Naive thymus-derived CD4-positive, alpha-beta T cell (primary cell): ENCODE measurements at places on chromosomes 16 and 17. TPM values are rescaled to one million over a fixed set of nuclear protein-coding genes. Genes with fewer than 3 reads are reported as not detected.
A peak's percentile ranks its signal among the peaks of the same experiment; 100 is the strongest.

Gene TNS4
- total RNA-seq: 1.2 TPM

Gene NPIPB6
- total RNA-seq: 7.3 TPM

Gene STH
- total RNA-seq: not detected in 2 replicates

Gene CACNG5
- not detected for total RNA-seq

Gene TMEM92
- not detected for total RNA-seq

Gene CTF1
- total RNA-seq: 0.40 TPM

Gene HIC1
- 123 and 128 TPM in 2 replicates for total RNA-seq

Gene EFCAB13
- total RNA-seq: 31.5 TPM

Gene OTOP3
- not detected for total RNA-seq

Gene FOXJ1
- 1.4 TPM for total RNA-seq

Gene GRIN2C
- total RNA-seq: not detected

- peaks cover 11% of the 10 kb centered on the region for H3K27me3 ChIP-seq
- H3K4me3 ChIP-seq: no peak overlapping the region
- H3K27ac ChIP-seq: no peak overlapping the region
Measured at GRCh38 chr17:45020354-45021138, 30.9 kb downstream of the DCAKD start.

DNA sequence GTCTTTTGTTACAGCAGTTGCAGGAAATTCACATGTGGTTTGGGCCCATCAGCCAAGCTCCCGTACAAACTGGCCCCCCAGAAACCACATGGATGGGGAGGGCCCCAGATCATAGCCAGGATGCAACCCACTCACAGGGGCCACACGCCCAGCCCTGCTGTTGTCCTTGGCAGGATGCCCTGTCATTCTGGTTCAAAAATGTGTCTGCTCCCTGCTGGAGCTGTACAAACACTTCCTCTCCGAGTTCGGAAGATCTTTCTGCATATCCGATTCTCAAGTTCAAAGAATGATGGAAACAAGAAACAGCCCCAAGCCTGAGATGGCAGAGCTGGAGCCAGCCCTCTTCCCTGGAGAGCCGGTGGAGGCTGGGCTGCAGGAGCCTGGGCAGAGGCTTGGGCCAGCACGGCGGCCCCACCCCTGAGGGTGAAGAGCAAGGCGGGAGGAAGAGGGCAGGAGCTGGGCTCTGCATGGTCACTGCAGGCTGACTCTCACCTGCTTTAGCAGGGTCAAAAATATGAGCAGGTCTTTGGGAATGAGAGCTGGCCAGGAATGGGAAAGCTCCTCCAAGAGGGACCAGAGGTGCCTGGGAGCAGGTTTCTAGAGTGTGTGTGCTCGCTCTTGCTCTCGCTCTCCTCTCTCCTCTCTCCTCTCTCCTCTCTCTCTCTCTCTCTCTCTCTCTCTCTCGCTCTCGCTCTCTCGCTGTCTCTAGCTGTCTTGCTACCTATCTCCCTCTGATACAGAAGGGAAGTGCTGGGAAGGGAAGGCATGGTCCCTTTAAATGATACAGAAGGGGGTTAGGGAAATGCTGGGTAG, 34.7 kb upstream of the ENPP7 start:
- H3K27me3 ChIP-seq: no peaks in the 10 kb centered on the region
- H3K36me3 ChIP-seq: no peaks in the 10 kb centered on the region
- no peak overlapping the region for H3K27ac ChIP-seq
- no peak overlapping the region for H3K4me3 ChIP-seq
- no peak for DNase-seq

GRCh38 chr17:26774291-26775218, 519.4 kb upstream of the WSB1 start:
- no peaks in the 10 kb centered on the region for H3K27me3 ChIP-seq
- H3K36me3 ChIP-seq: no peaks in the 10 kb centered on the region
- DNase-seq: no peak
- no peak overlapping the region for H3K4me3 ChIP-seq
- no peaks in the 10 kb centered on the region for H3K4me1 ChIP-seq

- DNase-seq: no peak
- no peaks in the 10 kb centered on the region for H3K27me3 ChIP-seq
- no peak overlapping the region for H3K27ac ChIP-seq
Measured at GRCh38 chr17:41710472-41711090, 1.6 kb upstream of the GAST start.

DNA sequence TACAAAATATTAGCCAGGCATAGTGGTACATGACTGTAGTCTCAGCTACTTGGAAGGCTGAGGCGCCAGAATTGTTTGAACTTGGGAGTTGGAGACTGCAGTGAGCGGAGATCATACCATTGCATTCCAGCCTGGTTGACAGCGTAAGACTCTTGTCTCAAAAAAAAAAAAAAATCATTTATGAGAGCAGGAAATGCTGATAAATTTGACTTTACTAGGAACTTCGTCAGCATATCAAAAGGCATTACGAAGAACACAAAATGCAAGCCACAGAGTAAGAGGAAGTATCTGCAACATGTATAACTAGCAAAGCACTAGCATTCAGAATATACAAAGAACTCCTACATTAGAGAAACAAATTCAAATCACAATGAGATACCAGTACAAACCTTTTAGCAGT, 279.3 kb downstream of the ZFHX3 start:
- DNase-seq: no peak
- no peak overlapping the region for H3K27ac ChIP-seq
- no peaks in the 10 kb centered on the region for H3K27me3 ChIP-seq
- no peak overlapping the region for H3K4me3 ChIP-seq

DNA sequence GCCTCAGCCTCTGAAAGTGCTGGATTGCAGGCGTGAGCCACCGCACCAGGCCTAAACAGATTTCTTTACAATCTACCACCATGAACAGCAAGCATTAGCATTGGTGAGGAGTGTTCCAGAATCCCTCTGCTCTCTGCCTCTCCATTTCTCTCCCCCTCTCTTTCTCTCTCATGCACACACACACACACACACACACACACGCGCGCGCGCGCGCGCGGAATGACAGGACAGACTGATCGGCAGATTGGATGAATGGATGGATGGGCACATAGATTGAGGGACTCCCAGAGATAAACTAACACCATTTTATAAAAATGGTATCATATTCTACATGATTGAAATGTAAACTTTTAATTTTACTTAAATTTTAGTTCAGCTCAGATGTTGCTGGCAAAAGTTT, 3.3 kb downstream of the CARD14 start:
- H3K27ac ChIP-seq: no peak overlapping the region
- H3K27me3 ChIP-seq: no peaks in the 10 kb centered on the region
- no peaks in the 10 kb centered on the region for H3K36me3 ChIP-seq

GRCh38 chr16:10965440-10966061, 21.2 kb downstream of the CLEC16A start:
- H3K27me3 ChIP-seq: no peaks in the 10 kb centered on the region
- H3K4me1 ChIP-seq: peaks cover 18% of the 10 kb centered on the region
- no peak for DNase-seq
- no peak overlapping the region for H3K4me3 ChIP-seq
- no peak overlapping the region for H3K27ac ChIP-seq
- peaks cover 5% of the 10 kb centered on the region for H3K36me3 ChIP-seq

DNA sequence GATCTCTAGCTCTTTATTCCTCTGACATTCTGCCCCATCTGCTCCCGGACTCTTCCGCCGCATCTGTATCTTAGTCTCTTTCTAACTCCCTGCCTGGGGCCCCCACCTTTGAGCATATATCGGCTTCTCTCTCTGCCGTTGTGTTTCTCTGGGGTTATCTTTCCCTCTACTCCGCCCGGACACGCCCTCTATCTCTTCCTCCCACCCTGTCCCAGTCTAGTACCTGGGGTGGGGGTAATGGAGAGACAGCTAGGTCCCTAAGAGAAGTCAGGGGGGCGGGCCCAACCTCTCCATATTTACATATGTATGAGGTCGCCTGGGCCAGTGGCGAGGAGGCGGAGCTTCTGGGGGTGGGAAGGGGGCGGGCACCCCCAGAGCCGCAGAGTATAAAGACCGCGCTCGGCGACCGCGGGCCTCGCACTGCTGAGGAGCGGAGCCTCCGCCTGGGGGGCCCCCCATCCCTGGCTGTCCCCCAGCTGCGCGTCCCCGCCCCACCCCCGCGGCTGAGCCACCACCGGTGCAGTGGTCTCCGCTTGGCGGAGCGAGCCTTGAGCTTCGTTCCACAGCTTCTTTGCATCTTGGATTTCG, at the start of gene ATP1B2:
Gene ATP1B2, plus strand, starts transcription at position 418 of the 588 bp plus-strand sequence. CDS start 593 bp downstream, outside the sequence.
- no peaks in the 10 kb centered on the region for H3K36me3 ChIP-seq
- no peaks in the 10 kb centered on the region for H3K27me3 ChIP-seq
- peaks cover 11% of the 10 kb centered on the region for H3K4me1 ChIP-seq
- H3K27ac ChIP-seq: no peak within 1 kb of the TSS
- H3K4me3 ChIP-seq: peak within 1 kb of the TSS; percentile 60

DNA sequence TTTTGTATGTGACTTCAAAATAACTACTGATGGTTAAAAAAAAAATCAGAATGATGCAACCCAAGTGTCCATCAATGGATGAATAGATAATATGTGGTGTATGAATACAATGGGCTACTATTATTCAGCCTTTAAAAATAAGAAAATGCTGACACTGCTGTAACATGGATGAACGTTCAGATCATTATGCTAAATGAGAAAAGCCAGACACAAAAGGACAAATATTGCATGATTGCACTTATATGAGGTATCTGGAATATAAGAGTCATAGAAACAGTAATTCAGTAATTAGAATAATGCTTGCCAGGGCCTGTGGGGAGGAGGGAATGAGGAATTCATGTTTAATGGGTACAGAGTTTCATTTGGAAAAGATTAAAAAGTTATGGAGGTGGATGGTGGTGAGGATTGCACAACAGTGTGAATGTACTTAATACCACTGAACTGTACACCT, 25.4 kb downstream of the TENT4B start:
- no peaks in the 10 kb centered on the region for H3K4me1 ChIP-seq
- no peaks in the 10 kb centered on the region for H3K27me3 ChIP-seq
- no peaks in the 10 kb centered on the region for H3K36me3 ChIP-seq
- H3K4me3 ChIP-seq: no peak overlapping the region
- H3K27ac ChIP-seq: no peak overlapping the region
- DNase-seq: no peak

- H3K36me3 ChIP-seq: no peaks in the 10 kb centered on the region
- peaks cover 13% of the 10 kb centered on the region for H3K4me1 ChIP-seq
- DNase-seq: no peak
- peak overlapping the region; percentile 59 for H3K4me3 ChIP-seq
- H3K27me3 ChIP-seq: no peaks in the 10 kb centered on the region
- peak overlapping the region; percentile 80 for H3K27ac ChIP-seq
Measured at GRCh38 chr17:3755335-3756030, 31.8 kb downstream of the HASPIN start.

DNA sequence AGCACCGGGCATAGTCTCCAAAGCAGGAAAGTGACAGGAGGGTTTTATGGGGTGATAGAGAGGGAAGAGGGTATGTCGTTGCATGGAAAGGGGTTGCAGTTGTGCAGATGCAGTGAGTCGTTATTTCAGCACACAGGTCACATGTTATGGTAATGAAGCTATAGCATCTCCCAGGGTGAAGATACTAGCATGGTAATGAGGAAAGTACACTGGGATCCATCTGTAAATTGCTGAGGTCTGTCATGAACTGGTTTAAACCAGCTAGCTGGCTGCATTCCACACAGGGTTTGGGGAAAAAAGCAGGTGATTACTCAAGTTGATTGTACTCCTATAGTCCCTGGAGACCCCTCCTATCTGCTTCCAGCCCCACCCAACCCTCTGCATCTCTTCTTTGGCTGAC, 11.7 kb downstream of the COX11 start:
- DNase-seq: no peak
- H3K4me3 ChIP-seq: no peak overlapping the region
- H3K36me3 ChIP-seq: no peaks in the 10 kb centered on the region
- no peaks in the 10 kb centered on the region for H3K4me1 ChIP-seq
- H3K27me3 ChIP-seq: no peaks in the 10 kb centered on the region
- H3K27ac ChIP-seq: no peak overlapping the region

- DNase-seq: no peak
- no peaks in the 10 kb centered on the region for H3K27me3 ChIP-seq
- H3K36me3 ChIP-seq: no peaks in the 10 kb centered on the region
- H3K4me3 ChIP-seq: no peak overlapping the region
- no peak overlapping the region for H3K27ac ChIP-seq
- H3K4me1 ChIP-seq: no peaks in the 10 kb centered on the region
Measured at GRCh38 chr16:5972747-5973146, 875.2 kb upstream of the EEF2KMT start.

- H3K27ac ChIP-seq: no peak overlapping the region
- no peak overlapping the region for H3K4me3 ChIP-seq
- peak; percentile 59 for DNase-seq
- H3K36me3 ChIP-seq: no peaks in the 10 kb centered on the region
- H3K4me1 ChIP-seq: peaks cover 42% of the 10 kb centered on the region
Measured at GRCh38 chr17:79808763-79809529, 12.1 kb upstream of the CBX8 start.

DNA sequence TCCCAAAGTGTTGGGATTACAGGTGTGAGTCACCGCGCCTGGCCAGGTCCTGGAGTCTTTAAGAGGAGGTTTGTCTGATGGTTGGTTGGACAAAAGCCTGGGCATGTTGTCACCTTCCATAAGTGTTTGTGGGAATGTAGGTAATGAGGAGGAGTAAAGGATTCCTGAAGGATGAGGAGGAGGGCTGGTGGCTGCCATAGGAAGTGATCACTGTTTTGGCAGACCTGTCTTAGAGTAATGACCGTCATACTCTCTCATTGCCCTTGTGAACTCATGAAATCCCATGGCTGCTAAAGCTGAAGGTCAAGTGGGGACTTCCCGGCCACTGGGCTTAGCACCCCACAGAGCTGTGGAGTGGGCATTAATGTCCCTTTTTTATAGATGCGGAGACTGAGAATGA, 40.5 kb downstream of the TENT4B start:
- no peaks in the 10 kb centered on the region for H3K36me3 ChIP-seq
- no peak for DNase-seq
- no peaks in the 10 kb centered on the region for H3K27me3 ChIP-seq
- no peak overlapping the region for H3K27ac ChIP-seq

DNA sequence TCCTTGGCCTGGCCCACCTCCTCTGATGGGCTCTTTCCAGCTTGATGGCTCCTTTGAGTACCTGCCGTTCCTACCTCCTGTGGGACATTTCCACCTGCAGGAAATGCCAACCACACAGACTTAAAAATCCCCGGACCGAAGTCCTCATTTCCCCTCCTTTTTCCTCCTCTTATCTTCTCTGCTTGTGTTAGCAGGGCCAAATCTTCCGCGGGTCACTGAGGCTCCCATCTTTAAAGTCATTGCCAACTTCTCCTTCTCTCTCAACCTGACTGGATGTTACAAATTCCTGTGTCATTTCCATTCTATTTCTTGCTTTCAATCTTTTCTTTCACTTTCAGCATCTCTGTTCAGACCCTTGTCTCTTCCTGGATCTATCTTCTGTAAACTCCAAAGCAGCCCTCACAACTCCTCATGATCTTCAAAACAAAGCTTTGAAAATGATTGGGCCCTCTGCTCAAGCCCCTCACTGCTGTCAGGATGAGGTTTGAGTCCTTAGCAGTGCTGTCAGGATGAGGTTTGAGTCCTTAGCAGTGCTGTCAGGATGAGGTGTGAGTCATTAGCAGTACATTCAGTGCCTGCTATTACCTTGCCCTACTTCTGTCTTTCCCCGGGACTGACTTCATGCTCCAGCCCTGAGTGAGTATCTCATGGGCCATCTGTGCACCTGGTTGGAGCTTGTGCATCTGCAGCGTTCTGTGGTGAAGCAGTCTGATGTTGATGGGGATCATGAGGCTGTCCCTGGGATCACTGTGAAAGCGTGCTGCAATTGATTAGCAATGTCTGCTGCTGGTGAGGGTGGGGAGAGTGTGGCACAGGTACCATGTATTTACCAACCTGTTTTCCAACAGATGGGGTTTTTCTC, 100.1 kb downstream of the IRF8 start:
- H3K4me1 ChIP-seq: no peaks in the 10 kb centered on the region
- H3K27ac ChIP-seq: no peak overlapping the region
- DNase-seq: no peak
- H3K36me3 ChIP-seq: no peaks in the 10 kb centered on the region
- no peak overlapping the region for H3K4me3 ChIP-seq

GRCh38 chr17:46972346-46972745, 6.7 kb downstream of the RPRML start:
- peaks cover 12% of the 10 kb centered on the region for H3K36me3 ChIP-seq
- no peak for DNase-seq
- H3K4me3 ChIP-seq: no peak overlapping the region
